Renal cortex interstitium (tissue), 15 donors: ENCODE measurements at places on chromosomes 1 and 21. TPM values are rescaled to one million over a fixed set of nuclear protein-coding genes. Genes with fewer than 3 reads are reported as not detected.

TEX38 gene
- 0.24 TPM for polyA plus RNA-seq

CCDC30 gene
- 21.0 TPM for polyA plus RNA-seq

TMEM39B gene
- 19.2 TPM for polyA plus RNA-seq

ARID1A gene
- polyA plus RNA-seq: 107 TPM

TRAF3IP3 gene
- 1.9 TPM for polyA plus RNA-seq

PTPRC gene
- polyA plus RNA-seq: 6.4 TPM

NPHS2 gene
- polyA plus RNA-seq: 378 TPM

EPHA2 gene
- polyA plus RNA-seq: 17.9 TPM

RPE65 gene
- polyA plus RNA-seq: 0.31 TPM

KRTAP12-2 gene
- polyA plus RNA-seq: not detected

ATP6V1G3 gene
- polyA plus RNA-seq: 2.6 TPM

ELF3 gene
- 40.8 TPM for polyA plus RNA-seq

NMNAT2 gene
- polyA plus RNA-seq: 3.6 TPM

GJA9 gene
- 0.45 TPM for polyA plus RNA-seq

MATN1 gene
- polyA plus RNA-seq: 0.57 TPM

CRNN gene
- not detected for polyA plus RNA-seq

S100A7 gene
- 0.61 TPM for polyA plus RNA-seq

GRCh38 chr21:34183331-34183928, 110.1 kb downstream of the MRPS6 start:
- no peak for DNase-seq

DNA sequence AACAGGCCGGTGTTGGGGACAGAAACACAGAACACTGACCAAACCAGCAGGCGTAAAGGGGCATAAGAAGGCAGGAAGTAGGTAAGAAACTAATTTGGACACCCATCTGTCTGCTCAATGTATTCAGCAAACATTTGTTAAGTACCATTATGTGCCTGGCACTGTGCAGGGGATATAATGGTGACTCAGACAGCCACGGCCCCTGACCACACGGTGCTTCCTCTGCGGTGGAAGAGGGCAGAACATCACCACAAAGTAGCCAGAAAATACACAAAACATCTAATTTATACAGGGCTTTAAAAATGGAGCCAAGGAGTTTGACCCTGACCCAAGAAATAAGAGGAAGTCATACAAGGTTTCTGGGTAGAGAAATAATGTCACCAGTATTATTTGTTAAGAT, 12.9 kb downstream of the DNAJC11 start:
- DNase-seq: no peak

DNA sequence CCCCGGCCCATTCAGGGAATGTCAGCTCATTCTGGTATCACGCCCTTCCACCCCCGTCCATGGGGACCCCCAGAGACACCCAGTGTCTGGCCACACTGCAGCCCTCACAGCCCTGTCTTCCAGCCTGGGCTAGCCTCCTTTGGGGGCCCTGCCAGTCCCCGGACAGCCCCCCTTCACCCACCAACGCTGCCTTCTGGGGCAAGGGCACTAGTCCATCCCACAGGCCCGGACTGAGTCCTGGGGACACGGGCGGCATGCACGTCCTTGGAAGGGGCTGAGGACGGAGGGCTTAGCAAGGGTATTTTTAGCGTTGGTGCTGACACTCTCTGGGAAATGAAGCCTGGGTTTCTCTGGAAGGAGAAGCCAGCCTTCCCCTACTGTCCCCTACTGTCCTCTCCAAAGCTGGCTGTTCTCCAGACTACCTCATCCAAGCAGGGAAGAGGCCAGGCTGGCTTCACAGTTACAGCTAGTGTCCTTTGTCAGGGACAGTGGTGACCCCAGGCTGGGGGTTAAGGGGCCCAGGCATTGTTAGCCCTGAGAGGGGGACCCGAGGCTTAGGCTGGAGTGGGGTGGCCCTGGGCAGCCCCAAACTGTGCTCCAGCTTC, 39.5 kb downstream of the COQ8A start:
- no peak for DNase-seq

GRCh38 chr21:36028127-36029069, 31.9 kb downstream of the SETD4 start:
- peak; percentile 75 for DNase-seq

- DNase-seq: no peak
These were observed 109.0 kb downstream of the PATJ start for GRCh38 chr1:61851235-61851634.

GRCh38 chr1:171717062-171717718, 24.7 kb downstream of the VAMP4 start:
- DNase-seq: no peak

DNA sequence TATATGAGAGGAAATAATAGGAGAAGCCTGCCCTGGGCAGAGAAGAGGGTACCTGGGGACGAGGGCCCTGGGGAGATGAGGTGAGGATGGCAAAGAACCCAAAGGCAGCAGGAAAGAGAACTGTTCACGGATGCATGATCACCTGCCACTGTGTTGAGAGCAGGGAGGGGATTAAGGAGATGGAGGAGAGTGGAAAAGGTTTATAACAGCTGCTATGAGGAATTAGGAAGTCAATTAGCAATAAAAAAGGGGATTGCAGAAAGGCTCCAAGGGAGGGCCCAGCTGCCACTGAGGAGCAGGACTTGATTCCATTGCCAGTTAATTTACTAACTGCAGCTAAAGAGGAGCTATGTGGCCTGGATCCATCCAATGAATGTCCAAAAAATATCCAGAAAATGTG, 61.1 kb downstream of the GFI1 start:
- DNase-seq: no peak

DNA sequence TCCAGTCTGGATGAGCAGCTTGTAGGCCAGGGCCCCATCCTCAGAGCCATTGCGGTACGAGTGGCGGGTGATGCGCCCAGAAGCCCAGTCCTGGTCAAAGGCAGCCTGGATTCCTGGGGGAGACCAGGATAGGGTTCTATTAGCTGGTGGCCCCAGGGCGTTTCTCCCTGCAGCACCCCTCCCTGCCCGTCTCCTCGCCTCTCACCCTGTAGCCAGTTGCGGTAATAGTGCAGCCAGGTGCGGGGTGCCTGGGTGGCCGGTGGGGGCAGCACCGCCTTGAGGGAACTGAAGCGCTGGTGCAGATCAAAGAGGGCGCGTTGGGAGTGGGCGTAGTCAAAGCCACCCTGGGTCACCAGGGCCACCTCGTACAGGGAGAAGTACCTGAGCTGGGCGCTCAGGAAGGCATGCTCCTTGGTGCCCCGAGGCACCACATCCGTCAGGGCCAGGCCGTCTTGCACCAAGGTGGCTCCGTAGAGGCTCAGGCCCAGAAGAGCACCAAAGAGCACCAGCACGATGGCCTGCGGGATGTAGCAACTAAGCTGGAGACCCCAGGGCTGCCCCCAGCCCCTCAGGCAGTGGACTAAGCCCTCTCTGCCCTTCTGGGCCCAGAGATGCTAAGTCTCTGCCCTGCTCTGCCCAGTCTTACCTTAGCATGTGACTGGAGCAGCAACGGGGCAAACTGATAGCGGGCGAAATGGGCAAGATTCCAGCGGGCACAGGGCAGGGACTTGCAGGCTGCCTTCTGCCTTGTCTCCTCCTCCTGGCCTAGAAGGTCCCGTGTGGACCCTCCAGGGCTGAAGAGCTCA, 15.7 kb downstream of the PTCH2 start:
- no peak for DNase-seq

GRCh38 chr21:27802816-27803475, 836.1 kb upstream of the ADAMTS5 start:
- DNase-seq: no peak

DNA sequence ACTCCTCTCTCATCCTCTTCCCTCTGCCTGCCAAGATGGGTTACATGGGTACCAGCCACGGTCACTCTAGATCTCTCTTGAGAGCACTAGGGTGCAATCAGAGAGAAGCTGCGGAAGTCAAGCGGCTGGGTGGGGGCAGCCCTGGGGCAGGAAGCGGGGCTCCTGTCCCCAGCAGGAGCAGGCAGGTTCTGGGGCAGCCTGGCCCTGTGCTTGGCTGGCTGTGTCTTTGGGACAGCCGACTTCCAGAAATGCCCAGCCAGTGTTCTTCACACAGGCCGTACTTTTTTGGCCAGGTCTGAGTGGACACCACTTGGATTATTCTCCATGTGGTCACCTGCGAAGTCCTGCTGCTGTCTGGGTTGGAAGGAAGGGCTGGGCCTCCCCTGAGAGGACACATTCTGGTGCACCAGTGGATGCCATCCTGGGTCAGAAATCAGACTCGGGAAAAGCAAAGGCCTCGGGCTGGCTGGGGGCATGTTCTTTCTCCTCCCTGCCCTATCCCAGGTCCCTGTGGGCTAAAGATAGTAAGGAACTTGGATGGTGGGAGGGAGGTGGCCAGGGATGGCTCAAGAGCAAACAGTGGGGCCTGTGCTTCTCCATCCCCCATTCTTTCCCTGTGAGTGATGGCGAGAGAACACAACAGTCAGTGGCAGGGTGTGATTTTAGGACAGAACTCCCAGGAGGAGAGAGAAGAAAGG, 93.7 kb downstream of the ITPKB start:
- DNase-seq: no peak

DNA sequence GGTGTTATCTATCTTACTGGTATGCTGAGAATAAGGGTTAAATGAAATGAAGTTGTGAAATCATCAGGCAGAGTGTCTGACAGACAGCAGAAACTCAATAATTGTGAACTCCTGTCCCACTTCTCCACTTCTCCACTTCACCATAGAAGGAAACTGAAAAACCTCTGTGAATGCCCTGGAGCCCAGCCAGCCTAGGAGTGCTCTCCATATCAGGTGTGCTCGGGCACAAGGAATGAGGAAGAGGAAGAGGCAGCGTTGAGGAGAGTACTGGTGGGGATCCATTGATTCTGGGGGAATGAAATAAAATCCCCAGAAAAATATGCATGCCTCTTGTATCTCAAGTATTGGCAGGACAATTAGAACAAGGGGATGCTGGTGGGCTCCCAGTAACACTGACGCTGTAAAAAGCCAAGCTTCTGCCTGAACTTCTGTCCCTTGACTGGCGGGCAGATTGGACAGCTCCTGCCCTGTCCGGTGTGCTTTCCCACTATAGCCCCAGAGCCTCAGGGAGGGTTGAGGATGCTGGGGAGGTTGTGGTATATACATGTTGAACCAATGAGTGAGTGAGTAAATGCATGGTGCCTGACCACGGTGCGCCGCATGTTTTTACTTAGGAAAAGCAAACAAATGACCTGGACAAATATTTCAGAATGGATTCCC, 47.7 kb downstream of the NMNAT2 start:
- DNase-seq: no peak

DNA sequence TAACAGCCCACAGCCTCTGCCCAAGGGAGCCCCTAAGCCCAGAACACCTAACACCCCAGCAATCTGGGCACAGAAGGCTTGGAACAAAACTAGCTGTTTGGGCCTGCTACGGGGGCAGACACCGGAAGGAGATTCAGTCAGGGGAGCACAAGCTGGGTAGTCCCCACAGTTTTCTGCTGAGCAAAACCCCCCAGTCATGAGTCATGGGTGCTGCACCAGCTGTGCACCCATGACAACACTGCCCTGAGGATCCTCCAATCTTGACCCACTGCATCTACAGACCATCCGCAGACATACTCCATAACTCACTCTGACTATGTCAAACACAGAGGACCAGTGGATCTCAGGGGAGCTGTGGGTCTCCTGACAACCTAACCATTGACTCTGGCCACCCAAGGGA, 105.1 kb downstream of the LRIG2 start:
- no peak for DNase-seq

DNA sequence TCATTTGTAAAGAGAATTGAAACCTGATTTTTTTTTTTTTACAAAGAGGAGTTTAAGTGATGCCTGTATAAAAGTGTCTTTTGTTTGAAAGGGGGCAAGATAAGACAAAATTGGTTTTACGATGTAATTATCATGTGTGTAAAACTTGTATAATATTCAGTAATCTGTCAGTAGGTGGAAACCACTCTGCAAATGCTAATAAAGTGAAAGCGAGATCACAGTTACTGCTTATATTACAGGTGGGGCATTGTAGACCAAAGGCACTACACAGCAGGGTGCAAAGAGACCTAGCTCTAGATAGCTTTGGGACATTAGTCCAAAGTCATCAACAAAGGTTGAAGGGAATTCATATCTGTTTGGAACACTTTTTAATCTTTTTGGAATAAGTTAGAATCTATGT, 174.2 kb downstream of the LHX8 start:
- no peak for DNase-seq

- DNase-seq: no peak
These were observed 75.7 kb downstream of the GALNT2 start for GRCh38 chr1:230142608-230143210.

- no peak for DNase-seq
These were observed 109.1 kb downstream of the MRPS6 start for GRCh38 chr21:34182436-34182835.

- no peak for DNase-seq
These were observed 94.1 kb upstream of the CASZ1 start for GRCh38 chr1:10890491-10891071.

GRCh38 chr1:19081218-19081893, 124.9 kb upstream of the IFFO2 start:
- DNase-seq: no peak

DNA sequence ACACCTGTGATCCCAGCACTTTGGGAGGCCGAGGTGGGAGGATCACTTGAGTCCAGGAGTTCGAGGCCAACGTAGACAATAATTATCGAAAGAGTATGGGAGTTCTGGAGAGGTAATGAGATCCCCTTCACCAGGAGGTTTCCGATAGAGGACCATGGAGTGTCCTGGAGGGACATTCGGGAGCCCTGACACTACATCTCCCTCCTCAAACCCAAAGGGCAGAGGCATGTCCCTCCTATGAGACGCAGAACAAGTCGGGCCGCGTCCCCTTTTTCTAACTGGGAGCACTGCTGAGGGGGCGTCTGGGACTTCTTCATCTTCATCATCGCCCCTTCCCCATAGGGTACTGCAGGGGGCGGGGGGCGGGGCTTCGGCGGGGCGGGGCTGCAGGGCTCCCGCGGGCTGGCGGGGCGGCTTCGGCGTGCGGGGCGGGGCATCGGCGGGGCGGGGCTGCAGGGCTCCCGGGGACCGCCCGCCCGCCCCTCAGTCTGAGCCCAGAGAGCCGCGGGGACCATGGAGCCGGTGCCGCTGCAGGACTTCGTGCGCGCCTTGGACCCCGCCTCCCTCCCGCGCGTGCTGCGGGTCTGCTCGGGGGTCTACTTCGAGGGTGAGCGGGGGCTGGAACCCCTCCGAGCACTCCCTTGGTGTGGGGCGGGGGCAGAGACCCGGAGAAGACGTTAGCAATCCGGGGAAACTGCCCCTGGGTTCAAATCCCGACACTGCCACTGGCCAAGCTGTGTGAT, at the start of gene THEMIS2:
THEMIS2 (plus strand) TSS at position 486 of the 743 bp plus-strand sequence; CDS start at position 514, 28 bp downstream.
- DNase-seq: peak; percentile 42

DNA sequence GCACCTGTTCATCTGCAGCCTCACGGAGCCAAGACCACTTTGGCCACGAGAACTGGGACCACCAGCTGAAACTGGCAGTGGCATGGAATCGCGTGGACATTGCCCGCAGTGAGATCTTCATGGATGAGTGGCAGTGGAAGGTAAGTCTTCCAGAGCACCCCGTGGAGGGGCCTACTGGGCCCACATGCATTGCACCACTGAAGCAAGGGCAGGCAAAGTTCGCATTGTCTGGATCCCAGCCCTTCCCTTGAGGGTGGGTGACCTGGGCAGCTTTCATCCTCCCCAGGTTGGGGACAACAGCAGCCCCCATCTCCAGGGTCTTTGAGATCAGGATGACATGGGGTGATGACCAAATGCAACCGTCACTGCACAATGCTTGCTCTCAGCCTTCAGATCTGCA, 37.5 kb downstream of the TRPM2 start:
- no peak for DNase-seq
